ENCODE measurements at places on chromosomes 7 and 10.

DNA sequence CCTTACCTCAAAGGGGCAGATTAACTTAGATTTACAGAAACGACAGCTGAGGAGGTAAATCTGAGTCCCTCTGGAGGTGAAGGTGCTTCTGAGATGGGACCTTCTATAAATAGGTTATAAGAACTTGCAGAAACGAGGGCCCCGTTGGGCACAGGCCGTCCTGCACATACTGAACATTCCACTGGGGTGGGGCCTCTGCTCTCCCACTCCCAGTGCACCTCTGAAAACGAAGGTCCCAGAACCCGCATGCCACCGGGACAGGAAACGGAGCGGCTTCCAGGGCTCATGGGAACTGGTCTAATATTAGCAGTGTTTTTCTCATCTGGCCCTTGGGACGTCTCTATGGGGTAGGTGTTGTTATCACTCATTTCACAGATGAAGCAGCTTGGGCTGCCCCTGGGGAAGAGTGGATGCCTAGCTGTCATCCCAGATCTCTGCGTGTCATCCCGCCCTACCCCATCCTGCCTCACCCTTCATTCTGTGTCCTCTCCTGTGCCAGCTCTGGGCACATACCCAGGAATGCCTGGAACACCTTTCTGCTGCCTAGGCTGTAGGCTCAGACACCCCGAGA lies 19.6 kb downstream of the C10orf62 start:
- no peak for DNase-seq

GRCh38 chr7:158266817-158267741 lies 320.5 kb downstream of the PTPRN2 start:
- no peak for DNase-seq

DNA sequence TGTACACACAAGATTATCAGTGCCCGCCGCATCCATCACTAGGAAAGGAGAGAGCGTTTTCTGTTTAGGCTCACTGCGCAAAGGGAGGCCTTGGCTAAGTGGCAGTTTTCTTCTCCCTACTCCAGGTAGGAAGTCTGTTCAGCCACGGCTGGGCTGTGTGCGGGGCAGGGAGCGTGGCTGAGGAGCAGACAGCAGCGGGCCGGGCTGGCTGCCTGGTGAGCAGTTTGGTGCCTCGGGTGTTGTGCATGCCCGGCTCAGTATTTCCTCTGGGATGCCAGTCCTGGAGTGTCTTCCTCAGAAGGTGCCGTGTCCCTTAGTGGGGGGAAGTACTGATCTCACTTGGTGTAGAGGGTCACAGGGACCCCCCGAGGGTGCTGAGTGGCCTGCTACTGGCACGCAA lies 114.4 kb downstream of the NT5C2 start:
- DNase-seq = no peak

DNA sequence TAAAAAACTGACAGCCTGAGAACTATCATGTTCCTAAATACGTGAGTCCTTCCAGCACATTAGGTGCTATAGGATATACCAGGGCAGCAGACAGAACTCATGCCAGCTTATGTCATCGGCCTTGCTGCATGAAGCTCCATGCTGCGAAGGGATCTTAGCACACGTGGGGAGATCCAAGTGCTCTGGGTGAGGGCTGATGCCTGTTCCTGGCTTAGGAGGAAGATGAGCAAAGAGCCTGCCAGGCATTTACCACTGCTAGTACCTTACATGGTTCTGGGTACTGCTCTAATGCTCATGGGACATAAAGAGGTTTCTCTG lies 43.2 kb downstream of the SVIL start:
- DNase-seq = no peak

GRCh38 chr10:89351412-89351779 lies 23.6 kb downstream of the IFIT3 start:
- no peak for DNase-seq
